ENCODE measurements at places on chromosomes 4 and X.

- no peak for DNase-seq
Observed at GRCh38 chrX:119101168-119101567, 26.4 kb downstream of the KIAA1210 start.

- peak; percentile 93 for DNase-seq
Observed at GRCh38 chr4:35105486-35105885, 1138.8 kb downstream of the ARAP2 start.

GRCh38 chr4:70721747-70722146 is at the start of gene RUFY3:
Gene RUFY3 (plus strand): TSS chr4:70721964. CDS start chr4:70722574, 610 bp downstream.
- DNase-seq, result peak; percentile 82

DNA sequence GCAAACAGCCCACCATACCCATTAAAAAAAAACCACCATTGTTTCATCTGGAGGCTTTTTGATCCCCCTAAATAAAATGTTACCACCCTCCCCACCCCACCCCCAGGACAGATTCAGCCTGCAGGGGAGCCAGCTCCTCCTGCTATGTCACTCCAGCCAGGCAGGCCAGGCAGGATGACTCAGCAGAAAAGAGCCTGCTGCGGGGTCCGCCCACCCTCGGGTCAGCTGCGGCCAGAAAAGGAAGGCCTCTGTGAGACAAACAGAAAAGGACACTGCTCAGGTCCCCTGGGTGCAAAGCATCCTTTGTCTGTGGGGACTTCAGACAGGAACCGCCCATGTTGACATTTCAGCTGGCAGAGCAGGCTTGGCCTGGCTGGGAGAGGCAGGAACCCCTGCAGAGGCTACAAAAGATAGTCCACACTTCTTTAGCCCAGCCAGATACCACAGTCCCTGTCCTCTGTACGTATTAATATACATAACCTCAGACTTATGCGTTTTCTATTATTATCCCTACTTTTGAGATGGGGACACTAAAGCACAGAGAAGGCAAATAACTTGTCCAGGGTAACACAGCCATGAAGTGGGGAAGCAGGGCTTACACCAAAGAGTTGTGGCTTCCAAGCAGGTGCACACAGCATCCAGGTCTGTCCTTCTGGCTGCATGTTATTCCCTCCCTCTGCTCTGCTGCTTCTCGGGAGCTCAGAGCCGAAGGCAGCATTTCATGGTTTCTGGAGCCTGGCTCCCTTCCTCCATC is 147.7 kb downstream of the CPEB2 start:
- peak; percentile 62 for DNase-seq

GRCh38 chr4:15654593-15655222 is 449 bp downstream of the FBXL5 start:
- peak; percentile 51 for DNase-seq

DNA sequence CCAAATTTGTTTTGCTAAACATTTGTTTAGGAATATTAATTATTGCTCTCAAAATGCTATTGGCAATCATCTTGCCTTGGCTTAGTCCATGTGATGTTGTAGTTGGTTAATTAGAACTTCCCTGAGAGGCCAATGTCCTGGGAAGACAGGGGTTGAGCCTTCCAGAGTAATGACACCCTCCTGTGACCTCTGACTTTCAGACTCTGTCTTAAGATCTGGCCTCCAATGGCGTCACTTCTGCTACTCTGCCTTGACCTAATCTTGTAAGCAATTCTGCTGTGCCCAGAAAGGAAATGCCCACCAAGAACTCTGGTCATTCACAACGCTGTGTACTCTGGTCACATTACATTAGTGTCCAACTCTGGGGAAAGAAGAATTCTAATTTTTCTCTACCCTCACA is 111.9 kb downstream of the SH3RF1 start:
- DNase-seq, result no peak

DNA sequence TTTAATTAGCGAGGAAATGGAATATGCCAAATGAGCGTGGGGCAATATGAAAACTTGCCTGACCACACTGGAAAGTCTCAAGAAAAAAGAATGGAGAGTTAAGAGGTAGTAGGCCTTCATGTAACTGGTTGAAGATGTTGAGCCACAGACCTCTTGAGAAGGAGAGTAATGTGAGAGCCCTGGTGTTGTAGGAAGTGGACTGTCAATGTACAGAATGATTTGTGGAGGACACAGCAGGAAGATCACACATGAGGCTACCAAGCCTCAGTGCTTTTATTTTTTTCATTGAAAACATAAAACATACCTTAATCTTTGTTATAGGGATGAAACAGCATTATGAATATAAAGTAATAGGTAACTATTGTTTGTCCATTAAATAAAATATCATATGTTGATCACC is 331.6 kb downstream of the UNC5C start:
- DNase-seq, result no peak
